Stimulated activated CD8-positive, alpha-beta memory T cell treated with anti-CD3 and anti-CD28 coated beads, Interleukin-4, amount 100 ng/mL, for 1 hour (primary cell): ENCODE measurements at places on chromosomes 5 and 9.

- DNase-seq, result no peak
Observed at GRCh38 chr9:135820661-135821060, 86.7 kb downstream of the CAMSAP1 start.

DNA sequence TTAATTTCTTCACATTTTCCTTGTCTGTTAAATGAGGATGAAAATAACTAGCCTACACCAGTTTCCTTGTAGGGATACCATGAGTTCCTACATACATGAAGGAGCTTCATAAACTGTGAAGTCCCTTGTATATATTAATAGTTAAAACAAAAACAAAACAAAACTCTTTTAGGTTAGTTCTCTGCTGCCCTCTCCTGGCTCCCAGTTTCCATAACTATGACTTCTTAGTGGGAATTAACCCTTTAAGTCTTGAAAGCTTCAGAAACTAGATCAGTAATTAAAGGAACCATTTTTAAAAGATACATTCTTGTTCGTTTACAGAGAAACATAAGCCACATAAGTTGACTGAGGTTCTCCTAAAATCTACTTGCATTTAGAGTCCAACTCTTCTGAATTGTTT lies 500.0 kb upstream of the C9orf72 start:
- no peak for DNase-seq

DNA sequence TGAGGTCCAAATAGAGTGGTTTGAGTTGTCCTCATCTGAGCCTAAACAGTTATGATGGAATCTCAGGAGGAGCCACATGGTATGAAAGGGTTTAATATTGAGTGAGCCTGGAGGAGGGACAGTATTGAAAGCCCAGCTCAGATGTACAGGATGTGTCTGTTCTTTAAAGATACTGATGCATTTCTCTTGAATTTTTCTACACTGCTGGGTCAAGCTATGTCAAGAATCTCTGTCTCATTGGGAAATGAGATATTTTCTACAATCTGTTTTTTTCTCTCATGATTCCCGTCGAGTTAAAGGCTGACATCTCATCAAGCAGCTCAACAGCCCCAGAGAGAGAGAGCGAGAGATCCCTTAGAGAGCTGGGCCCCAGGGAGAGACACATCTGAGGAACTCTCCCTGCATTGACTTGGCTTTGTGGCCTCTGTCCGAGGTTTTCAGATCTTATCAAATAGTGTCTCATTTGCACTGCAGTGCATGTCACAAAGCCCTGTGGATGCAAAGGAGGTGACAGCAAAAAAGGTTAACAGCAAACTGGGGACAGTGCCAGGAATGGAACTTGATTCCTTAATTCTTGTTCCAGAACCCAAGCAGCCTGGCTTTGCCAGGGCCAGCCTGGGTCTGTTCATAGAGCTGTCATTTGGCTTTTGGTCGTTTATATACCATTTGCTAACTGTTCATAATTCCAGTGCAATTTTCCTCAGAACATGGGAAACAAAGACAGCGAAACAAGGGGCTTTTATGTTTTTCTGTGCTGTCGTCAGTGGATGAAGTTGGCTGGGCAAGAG lies 19.0 kb upstream of the ACTBL2 start:
- no peak for DNase-seq

DNA sequence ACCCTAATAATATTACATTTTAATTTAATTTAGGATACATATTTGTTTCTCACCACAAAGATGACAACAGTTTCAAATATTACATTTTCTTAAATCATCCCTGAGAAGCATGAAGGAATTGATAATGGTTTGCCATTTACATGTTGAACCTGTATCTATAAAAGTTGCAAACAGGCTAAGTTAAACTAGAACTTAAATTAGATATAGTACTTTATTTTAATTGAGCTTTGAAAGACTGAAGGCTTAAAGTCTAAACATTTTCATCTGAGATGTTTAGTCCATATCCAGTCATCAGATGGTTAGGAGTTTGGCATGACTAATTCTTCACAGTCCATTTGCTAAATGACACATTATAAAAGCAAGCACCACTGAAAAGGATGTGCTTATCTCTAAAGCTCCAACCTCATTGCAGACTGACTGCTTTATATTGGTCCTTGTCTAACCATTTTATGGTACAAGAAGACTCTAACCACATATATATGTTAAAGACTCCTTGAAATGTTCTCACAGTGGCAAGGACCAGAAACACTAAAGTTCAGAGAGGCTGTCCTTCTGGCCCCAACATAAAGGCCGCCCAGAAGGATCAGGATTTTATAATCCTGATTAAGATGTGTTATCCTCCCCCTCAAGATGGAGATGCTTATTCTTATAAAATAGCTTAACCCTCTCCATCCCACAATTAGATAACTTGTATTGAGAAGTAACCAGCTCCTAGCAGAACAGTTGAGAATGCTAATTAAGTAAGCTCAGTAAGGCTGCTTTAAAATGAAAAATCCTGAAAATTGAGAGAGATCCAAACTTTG lies 25.8 kb downstream of the WNT8A start:
- DNase-seq, result no peak

GRCh38 chr5:159448841-159449407 lies 118.6 kb upstream of the IL12B start:
- DNase-seq, result no peak
